ENCODE measurements at places on chromosomes 6 and 20.

- DNase-seq: peak; percentile 44
Measured at GRCh38 chr6:158697811-158698210, 48.0 kb downstream of the SYTL3 start.

DNA sequence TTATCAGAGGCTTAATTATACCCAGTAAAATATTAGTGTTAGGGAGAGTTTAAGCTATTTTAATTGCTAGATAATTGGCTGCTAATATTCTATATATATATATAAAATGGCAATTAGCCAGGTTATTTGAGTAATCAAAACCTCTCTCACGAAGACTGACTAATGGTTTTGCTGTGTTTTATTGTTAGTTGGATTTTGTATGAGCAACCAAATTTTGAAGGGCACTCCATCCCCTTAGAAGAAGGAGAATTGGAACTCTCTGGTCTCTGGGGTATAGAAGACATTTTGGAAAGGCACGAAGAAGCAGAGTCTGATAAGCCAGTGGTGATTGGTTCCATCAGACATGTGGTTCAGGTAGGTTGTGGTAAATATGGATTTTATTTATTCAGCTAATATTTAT, 102.2 kb downstream of the RTN4IP1 start:
- no peak for DNase-seq

- no peak for DNase-seq
Measured at GRCh38 chr20:10225439-10226060, 6.9 kb downstream of the SNAP25 start.

DNA sequence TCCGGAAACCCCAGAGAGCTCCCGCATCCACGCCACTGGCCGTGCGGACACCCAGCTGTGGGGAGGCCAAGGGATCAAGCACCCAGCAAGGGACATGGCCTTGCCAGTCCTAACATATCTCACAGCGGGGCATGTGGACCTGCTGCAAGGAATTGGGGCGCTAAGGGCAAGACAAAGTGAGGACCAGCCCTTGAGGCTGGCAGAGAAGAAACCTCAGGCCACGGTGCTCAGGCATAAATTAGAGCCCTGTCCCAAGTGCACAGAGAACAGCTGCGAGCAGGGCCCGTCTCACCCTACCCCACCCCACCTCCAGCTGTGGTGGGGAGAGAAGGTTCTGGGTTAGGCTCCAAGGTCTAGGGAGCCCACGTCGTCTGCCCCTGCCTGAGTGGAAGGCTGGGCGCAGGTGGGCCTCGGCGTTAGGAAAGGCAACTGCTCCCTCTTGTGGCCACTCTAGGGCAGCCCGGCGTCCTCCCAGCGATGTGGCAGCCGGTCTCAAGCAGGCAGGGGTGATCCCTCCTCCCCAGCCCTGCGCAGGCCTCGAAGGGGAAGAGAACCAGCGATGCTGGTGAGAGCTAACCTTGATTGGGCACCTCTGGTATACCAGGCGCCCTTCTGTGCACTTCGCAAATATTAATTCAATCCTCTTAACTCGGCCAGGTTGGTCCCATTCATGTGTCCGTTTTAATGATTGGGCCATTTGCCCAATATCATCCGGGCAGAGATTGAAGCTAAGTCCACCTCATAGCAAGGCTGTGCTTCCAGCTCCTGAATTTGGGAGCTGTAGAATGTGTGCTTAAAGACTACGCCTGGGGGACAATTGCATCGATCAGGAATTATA, 235.8 kb downstream of the NFATC2 start:
- peak; percentile 71 for DNase-seq

DNA sequence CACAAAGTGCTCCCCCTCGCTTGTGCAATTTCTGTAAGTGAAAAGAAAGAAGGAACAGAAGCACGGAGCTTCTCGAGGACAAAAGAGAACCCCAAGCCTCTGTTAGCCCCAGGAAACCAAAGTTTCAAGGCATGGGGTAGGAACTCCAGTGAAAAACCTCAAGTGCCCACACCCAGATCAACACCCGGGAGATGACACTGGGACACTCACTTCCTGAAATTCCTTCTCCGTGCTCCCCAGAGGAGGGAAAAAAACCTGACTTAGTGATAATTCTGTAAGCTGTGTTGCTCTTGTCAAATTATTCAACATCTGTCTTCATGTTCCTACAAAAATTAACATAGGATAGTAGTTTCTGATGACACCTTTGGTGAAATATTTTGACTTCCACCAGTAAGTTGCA, 4.6 kb downstream of the MDGA1 start:
- DNase-seq: peak; percentile 33

- DNase-seq: peak; percentile 19
Measured at GRCh38 chr20:8212286-8212685, 80.2 kb downstream of the PLCB1 start.
